ENCODE measurements at places on chromosomes 7 and 10. TPM values are rescaled to one million over a fixed set of nuclear protein-coding genes. Genes with fewer than 3 reads are reported as not detected.

The UCN3 gene
- not detected for total RNA-seq

The CUBN gene
- 0.72 TPM for total RNA-seq

The GIMAP5 gene
- total RNA-seq: not detected

The PRTFDC1 gene
- 20.7 TPM for total RNA-seq

- H3K27ac ChIP-seq: no peak overlapping the region
- no peak overlapping the region for H3K4me3 ChIP-seq
- H3K4me1 ChIP-seq: no peaks in the 10 kb centered on the region
- DNase-seq: no peak
- H3K36me3 ChIP-seq: no peaks in the 10 kb centered on the region
- no peaks in the 10 kb centered on the region for H3K27me3 ChIP-seq
Measured at GRCh38 chr7:11469028-11469745, 362.8 kb downstream of the THSD7A start.

DNA sequence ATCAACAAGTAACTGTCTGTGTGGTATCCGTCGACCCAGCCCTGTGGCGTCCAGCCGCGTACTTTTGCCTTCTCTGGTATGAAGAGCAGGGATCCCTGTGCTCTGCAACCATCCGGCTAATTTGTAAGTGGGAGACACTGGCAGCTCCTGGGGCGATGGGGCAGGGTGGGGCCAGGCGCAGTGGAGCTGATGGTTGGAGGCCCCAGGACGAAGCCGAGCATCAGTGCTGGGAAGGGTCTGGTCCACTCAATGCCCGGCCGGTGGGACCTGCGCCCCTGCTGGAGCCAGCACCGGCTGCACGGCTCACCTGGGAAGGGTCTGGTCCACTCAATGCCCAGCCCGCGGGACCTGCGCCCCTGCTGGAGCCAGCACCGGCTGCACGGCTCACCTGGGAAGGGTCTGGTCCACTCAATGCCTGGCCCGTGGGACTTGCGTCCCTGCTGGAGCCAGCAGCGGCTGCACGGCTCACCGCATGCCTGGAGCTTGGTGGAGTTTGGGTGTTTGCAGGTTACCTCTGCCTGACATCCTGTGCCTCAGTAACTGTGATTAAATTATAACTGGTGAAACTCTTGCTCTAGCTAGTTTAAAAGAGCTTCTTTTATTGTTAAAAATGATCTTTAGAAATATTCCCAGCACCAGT is 96.1 kb downstream of the NKX6-2 start:
- no peaks in the 10 kb centered on the region for H3K36me3 ChIP-seq
- H3K27me3 ChIP-seq: no peaks in the 10 kb centered on the region
- no peaks in the 10 kb centered on the region for H3K4me1 ChIP-seq
- DNase-seq: peak; percentile 46
- no peak overlapping the region for H3K4me3 ChIP-seq

GRCh38 chr10:44017483-44018145 is 367.3 kb downstream of the CXCL12 start:
- no peaks in the 10 kb centered on the region for H3K27me3 ChIP-seq
- no peak overlapping the region for H3K4me3 ChIP-seq
- no peak for DNase-seq

DNA sequence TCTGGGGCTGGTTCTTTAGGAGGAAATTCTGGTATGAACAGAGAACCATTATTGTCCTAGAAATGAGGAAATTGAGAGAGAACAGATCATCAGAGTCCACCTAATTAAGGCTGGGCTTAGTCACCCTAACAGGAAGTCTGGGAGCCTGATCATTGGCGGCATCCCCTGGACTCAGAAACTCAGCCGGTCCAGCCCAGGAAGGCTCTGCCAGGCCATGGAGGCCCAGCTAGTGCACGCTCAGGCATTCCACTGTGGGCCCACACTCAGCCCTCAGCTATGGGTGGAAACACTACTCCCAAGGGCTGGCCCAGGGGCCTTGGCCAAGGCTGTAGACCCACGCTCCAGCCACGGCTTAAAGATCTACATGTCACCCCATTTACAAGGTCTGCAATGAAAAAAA is 109.2 kb downstream of the PTPN20 start:
- H3K36me3 ChIP-seq: no peaks in the 10 kb centered on the region
- H3K27ac ChIP-seq: no peak overlapping the region
- peak; percentile 17 for DNase-seq
- H3K4me1 ChIP-seq: no peaks in the 10 kb centered on the region
- H3K27me3 ChIP-seq: no peaks in the 10 kb centered on the region
- H3K4me3 ChIP-seq: no peak overlapping the region

GRCh38 chr7:22694597-22695207 is 32.3 kb upstream of the IL6 start:
- DNase-seq: no peak
- no peaks in the 10 kb centered on the region for H3K27me3 ChIP-seq
- peaks cover 38% of the 10 kb centered on the region for H3K36me3 ChIP-seq
- peaks cover 3% of the 10 kb centered on the region for H3K4me1 ChIP-seq

DNA sequence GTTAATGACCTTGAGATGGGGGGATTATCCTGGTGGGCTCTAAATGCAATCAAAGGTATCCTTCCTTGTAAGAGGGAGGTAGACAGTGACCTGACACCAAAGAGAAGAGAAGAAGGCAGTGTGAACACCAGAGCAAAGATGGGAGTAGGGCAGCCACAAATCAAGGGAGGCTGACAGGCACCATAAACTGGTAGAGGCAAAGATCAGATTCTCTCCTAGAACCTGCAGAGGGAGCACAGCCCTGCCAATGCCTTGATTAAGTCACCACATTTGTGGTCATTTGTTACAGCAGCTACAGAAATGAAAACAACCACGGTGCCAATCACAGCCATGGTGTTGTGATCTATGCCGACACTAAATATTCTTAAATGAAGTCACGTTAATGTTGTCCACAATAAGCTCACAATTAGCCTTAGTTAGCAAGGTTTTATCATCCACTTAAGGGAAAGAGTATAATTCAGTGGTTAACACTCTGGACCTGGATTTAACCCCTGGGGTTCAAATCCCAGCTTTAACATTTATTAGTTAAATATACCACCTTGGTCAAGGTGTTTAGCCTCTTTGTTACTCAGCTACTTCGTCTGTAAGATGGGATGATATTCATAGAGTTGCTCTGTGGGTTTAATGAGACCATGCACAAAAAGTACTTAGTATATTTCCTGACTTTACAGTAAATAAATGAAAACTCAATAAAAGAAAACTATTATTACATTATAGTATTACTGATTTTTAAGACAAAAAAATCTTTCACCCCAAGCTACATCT is 70.8 kb downstream of the SGMS1 start:
- H3K4me3 ChIP-seq: peak overlapping the region; percentile 50
- peak; percentile 62 for DNase-seq
- peaks cover 7% of the 10 kb centered on the region for H3K27me3 ChIP-seq
- peaks cover 24% of the 10 kb centered on the region for H3K4me1 ChIP-seq
- no peak overlapping the region for H3K27ac ChIP-seq

DNA sequence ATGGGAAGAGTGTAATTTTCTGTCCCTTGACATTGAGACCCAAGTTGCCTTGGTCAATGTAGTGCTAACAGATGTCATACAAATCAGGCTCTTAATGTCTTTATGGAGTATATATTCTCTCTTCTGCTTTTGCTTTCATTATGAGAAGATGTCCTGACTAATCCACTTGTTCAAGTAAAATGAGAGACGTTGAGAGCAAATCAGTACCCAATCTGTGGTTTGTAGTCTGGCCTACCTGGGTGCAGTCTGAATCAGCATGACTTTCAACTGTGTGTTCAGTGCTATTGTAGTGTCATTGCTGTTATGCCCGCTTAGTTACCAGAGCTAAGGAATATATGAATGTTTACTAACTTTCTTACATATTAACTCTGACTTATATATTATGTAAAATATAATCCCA is 612.4 kb downstream of the ANKRD7 start:
- H3K4me3 ChIP-seq: no peak overlapping the region
- no peaks in the 10 kb centered on the region for H3K36me3 ChIP-seq
- no peak for DNase-seq

GRCh38 chr10:112517451-112517862 is 70.4 kb downstream of the VTI1A start:
- DNase-seq: no peak
- no peaks in the 10 kb centered on the region for H3K27me3 ChIP-seq
- no peaks in the 10 kb centered on the region for H3K4me1 ChIP-seq
- no peak overlapping the region for H3K27ac ChIP-seq

- H3K4me3 ChIP-seq: no peak overlapping the region
- no peaks in the 10 kb centered on the region for H3K36me3 ChIP-seq
- H3K4me1 ChIP-seq: no peaks in the 10 kb centered on the region
- H3K27ac ChIP-seq: no peak overlapping the region
Measured at GRCh38 chr10:109327266-109327665, 596.0 kb downstream of the XPNPEP1 start.

DNA sequence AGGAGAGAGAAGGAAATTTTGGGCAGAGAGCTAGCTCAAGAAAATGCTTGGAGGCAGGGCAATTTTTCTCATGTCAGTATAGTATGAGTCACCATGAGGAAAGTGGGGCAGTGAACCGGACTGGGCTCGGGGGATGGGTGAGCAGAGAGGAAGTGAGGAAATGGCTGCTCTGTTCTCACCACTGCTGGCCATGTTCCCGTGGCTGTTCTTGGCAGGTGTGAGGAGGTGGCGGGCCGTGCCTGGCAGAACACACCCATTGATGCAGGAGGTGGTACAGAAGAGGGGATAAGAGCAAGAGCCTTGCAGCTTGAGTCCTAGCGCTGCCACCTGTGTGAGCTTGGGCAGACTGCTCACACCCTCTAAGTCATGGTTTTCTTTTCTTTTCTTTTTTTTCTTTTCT is 304.4 kb upstream of the LYZL1 start:
- no peak overlapping the region for H3K27ac ChIP-seq
- H3K4me3 ChIP-seq: no peak overlapping the region
- no peaks in the 10 kb centered on the region for H3K4me1 ChIP-seq

- H3K4me3 ChIP-seq: no peak overlapping the region
- peak; percentile 57 for DNase-seq
- H3K4me1 ChIP-seq: no peaks in the 10 kb centered on the region
Measured at GRCh38 chr10:61904733-61905725, 3.5 kb downstream of the ARID5B start.

DNA sequence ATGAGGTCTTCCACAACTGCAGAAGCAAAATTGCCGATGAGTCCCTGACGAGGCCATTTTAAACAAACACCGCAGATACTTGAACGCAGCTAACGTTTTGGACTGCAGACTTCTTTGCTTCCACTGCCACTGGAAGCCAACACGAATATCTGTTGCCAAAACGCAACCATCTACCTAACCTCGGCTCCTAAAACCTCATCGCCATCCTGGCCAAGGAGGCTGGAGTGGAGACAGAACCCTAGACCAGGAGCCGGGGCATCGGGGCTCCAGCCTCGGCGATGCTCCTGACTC is 493 bp downstream of the WDR91 start:
- DNase-seq: no peak
- peak overlapping the region; percentile 17 for H3K27ac ChIP-seq
- H3K4me3 ChIP-seq: peak overlapping the region; percentile 89
- peaks cover 6% of the 10 kb centered on the region for H3K27me3 ChIP-seq

DNA sequence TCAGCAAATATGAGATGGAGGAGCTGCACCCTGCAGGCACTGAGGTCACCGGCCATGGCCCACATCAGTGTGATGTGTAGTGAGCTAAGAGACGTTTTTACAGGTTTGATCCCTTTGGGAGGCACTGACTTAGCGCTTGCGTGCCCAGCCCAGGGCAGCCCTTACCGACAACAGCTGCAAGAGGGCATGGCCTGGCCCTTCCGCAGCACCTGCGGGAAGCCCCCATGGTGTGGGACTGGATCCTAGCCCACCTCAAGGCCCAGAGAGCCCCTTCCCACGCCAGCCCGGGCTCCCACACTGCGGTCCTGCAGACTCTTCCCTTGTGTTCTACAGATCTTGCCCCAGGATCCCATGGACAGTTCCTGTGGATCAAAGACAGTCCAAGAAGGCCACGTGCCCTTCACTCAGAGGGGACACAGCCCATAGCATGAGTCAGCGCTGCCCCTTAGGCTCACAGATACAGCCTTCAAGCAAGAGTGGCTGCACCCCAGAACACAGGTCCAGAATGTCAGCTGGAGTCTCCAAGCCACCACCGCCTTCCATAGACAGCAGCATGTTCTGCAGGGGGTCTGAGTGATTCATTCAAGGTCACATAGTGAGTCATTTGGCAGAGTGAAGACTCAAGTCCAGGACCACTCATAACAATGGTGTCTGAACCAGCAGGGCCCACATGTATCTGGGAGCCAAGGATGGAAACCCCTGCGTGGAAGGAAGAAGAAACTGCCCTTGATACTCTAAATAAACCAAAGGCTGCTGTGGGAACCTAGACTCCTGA is 25.4 kb downstream of the TLL2 start:
- H3K36me3 ChIP-seq: no peaks in the 10 kb centered on the region
- H3K4me3 ChIP-seq: no peak overlapping the region
- H3K4me1 ChIP-seq: no peaks in the 10 kb centered on the region
- no peak for DNase-seq
